Fibroblast of lung (primary cell): ENCODE measurements at places on chromosomes 4 and X. TPM values are rescaled to one million over a fixed set of nuclear protein-coding genes. Genes with fewer than 3 reads are reported as not detected.

- DNase-seq: no peak
Observed at GRCh38 chrX:154818916-154819770, 13.9 kb upstream of the MPP1 start.

The GSX2 gene
- total RNA-seq: 0.33 TPM in 1 of 2 replicates, not detected in the other

DNA sequence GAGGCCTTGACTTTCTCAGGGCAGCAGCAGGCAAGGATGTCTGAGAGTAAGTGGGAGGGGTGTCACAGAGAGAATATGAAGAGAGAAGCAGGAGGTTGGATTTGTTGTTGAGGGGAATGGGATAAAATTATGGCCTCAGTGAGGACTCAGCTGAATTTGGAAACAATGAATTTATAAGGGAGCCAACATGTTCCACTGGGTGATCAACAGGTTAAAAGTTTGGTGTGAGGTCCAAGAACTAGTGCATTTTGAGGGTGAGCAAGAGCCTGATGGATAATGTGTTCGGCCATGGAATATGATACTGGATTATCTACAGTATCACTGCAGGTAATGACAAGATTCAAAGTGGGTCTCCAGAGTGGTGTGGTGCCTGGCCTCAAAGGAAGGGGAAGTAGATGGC, 33.5 kb downstream of the LIMCH1 start:
- DNase-seq: no peak

- DNase-seq: no peak
Observed at GRCh38 chr4:120263618-120264017, 197.0 kb upstream of the MAD2L1 start.

- peak; percentile 69 for DNase-seq
Observed at GRCh38 chrX:118520216-118521206, 24.9 kb downstream of the DOCK11 start.

The LEF1 gene
- 1.3 and 1.8 TPM in 2 replicates for total RNA-seq

GRCh38 chr4:116217781-116218180, 867.6 kb downstream of the TRAM1L1 start:
- no peak for DNase-seq

The VCX gene
- total RNA-seq: not detected in 2 replicates

GRCh38 chr4:27930976-27931375, 1070.3 kb downstream of the STIM2 start:
- no peak for DNase-seq

The RBM46 gene
- total RNA-seq: under 0.01 TPM in 1 of 2 replicates, not detected in the other

DNA sequence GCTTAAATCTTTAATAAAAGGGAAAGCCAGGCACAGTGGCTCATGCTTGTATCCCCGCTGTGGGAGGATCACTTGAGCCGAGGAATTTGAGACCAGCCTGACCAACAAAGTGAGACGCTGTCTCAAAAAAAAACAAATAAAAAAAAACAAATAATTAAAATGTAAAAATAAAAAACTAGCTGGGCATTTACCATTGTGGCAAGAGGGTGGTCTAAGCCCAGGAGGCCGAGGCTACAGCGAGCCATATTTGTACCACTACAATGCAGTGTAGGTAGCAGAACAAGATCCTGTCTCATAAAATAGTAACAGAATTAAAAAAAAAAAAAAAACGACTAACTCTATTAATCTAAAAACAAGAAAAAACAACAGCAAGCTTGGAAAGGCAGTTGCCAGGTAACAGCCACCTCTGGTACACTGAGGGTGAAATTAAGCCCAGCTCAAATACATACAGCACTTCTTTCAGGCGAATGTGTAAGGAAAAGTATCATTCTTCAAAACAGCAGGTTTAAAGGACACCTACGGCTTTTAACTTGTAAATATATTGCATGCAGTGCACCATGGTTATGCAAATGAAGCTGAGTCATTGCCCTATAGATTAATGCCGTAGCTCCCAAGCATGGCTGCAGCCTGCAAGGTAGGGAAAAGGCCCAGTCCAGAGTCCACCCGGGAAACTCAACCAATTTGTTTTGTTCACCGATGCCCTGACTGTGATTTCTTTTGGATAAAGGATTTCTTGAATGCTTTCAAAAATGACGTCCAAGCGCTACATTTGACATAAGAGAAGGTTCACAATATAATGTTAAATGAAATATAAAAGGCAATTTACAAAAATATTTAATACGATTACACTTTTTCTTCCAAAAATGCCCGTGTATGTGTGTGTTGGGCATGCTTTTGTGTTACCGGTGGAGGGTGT, 14.5 kb upstream of the TXLNG start:
- DNase-seq: peak; percentile 79

DNA sequence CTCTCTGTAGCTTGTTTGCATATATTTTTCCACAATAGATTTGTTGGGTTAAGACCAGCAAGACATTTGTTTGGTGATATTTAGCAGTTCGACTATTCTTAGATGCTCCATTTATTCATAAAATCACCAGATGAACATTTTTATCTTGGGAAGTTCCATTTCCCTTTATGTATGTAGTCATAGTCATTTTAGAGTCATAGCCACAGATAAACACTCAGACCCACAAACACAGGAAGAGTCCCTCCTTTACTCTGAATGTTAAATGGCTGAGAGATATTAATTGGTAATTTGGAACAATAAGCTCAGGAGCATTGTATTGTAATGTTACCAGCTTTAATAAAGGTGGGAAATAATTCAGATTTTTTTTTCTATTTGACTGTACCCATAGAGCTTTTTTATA, 1608.7 kb downstream of the STIM2 start:
- no peak for DNase-seq

- no peak for DNase-seq
Observed at GRCh38 chr4:1523506-1523905, 117.3 kb upstream of the NKX1-1 start.

The ARHGAP10 gene
- 29.5 and 35.8 TPM in 2 replicates for total RNA-seq

The ADAMTS3 gene
- total RNA-seq: 2.1 TPM in 2 replicates

The CPE gene
- total RNA-seq: 51.7 and 63.2 TPM in 2 replicates

- no peak for DNase-seq
Observed at GRCh38 chr4:126740687-126741086, 892.1 kb upstream of the INTU start.

DNA sequence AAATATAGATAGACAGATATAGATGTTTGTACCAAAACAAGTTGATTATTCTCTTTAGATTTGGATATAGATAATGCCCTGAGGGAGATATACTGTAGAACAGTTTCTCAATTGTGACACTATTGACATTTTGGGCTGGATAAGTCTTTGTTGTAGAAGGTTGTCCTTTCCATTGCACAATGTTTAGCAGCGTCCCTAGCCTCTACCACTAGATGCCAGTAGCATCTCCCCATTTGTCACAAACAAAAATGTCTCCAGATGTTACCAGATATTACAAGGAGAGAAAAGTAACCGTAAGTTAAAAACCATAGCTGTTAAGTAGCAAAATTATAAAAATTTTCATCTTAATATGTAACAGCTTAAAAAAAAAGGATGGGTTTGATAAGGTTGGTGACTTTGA, 2595.3 kb downstream of the ARAP2 start:
- DNase-seq: peak; percentile 9

The LRIT3 gene
- total RNA-seq: under 0.01 TPM in 2 replicates

The RNF175 gene
- total RNA-seq: 0.26 TPM in 1 of 2 replicates, not detected in the other

GRCh38 chrX:132119821-132120515, 7.9 kb downstream of the FRMD7 start:
- DNase-seq: no peak
